ENCODE measurements at places on chromosomes 2 and 18.

- DNase-seq = no peak
Measured at GRCh38 chr2:198309673-198310280, 505.4 kb downstream of the PLCL1 start.

GRCh38 chr2:37916512-37917082 is 8.5 kb upstream of the RMDN2 start:
- peak; percentile 83 for DNase-seq

- DNase-seq = peak; percentile 20
Measured at GRCh38 chr2:68317971-68318913, 1.5 kb downstream of the CNRIP1 start.

GRCh38 chr2:53559302-53559966 is 208.2 kb upstream of the CHAC2 start:
- DNase-seq = no peak

DNA sequence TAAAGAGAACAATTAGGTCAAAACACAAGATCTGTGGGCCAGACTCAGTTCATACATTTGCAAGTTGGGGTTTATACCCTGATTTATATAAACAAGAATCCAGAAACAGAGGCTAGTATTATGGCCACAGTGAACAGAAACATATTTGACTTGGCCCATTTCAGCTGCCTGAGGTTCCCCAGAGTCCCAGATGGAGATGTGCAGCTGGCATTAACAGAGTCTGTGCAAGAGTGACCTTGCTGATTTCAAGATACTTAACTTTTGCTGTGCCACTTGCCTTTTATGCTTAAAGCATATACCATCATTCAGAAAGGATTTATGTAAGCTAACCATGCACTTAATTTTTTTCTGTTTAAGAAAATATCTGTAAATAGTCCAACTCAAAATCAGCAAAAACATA is 636.3 kb downstream of the TRIB2 start:
- no peak for DNase-seq

DNA sequence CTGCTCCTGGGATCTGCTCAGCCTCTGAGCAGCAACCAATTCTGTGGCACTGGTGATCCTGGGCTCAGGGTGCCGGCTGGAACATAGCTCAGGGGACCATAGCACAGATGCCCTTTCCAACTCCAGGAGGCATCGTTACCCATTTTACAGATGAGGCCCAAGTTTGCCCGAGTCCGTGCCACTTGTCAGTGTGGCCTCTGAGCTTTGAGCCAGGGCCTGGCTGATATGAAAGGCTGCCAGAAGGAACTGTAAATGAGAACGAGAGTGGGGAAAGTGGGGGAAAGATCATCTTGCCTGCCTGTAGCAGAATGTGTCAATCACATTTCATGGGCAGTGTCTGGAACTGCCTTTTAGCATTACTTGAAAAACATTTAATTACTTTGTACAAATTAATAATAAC is 23.3 kb upstream of the FOSL2 start:
- DNase-seq = peak; percentile 20

DNA sequence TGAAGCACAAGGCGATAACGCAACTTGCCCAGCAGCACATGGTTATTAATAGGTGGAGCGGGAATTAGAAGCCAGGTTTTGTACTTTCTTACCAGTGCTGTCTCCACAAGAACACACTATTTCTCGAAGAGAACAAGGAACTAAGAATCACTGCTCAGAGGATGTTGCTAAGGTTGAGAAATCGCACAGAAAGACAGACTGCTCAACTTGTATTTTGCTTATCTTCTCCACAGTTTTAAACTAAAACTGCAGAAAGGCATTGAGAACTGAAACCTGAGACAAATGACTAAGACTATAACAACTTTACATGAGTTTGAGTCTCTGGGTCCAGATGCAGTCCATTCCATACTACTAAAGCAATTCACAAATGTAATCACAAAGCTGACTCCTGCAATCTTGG is 6.2 kb downstream of the PRKD3 start:
- DNase-seq = no peak

DNA sequence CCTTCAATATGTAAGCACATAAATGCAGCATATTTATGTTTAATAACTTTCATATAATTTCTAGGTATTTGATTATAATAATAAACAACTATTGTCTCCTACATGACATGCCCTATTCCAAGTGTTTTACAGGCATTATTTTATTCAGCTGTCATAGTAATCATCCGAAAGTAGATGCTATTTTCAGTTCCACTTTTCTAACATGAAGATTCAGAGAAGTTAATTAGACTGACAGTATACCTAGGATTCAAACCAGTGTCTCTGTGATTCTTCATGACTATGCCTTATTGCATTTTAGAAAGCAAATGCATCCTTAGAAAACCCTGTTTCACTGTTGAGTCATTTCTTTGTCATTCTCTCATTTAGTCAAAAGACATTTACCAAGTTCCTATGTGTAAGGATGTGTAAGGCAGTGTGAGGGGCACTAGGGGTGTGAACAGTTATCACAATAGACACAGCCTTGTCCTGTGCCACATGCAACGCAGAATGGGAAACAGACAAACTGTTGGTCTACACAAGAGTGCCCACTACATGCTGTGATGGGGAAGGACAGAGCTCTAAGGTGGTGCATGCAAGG is 79.8 kb downstream of the DTNA start:
- DNase-seq = no peak

DNA sequence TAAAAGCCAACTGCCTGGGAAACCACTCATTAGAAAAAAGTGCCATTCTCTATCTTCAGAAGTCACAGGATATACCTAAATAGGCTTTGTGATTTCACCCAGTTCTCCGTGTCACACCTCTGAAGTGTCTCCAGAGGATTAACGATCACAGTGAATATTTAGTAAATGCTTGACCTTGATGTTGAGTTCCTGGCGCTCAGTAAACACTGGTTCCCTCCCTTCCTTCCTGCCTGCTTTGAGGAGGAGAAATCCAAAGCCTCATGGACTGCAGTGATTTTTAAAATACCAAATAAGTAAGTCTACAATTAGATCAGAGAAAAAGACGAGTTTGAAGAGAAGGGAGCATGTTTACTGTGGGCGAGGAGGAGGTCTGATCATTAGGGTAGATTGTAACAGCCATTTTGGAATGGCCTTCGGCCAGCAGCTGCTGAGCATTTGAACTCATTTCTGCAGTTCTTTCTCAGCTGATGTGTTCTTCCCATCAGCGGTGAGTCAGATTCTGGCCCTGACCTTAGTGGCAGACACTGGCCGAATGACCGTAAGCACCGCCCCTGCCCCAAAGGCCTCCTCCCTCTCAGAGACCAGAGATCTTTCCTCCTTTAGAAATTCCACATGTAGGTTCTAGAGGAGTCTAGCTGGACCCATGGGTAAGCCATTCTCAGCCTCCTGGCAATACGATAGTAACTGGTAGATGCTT is 62.1 kb upstream of the SLC16A14 start:
- DNase-seq = peak; percentile 72

DNA sequence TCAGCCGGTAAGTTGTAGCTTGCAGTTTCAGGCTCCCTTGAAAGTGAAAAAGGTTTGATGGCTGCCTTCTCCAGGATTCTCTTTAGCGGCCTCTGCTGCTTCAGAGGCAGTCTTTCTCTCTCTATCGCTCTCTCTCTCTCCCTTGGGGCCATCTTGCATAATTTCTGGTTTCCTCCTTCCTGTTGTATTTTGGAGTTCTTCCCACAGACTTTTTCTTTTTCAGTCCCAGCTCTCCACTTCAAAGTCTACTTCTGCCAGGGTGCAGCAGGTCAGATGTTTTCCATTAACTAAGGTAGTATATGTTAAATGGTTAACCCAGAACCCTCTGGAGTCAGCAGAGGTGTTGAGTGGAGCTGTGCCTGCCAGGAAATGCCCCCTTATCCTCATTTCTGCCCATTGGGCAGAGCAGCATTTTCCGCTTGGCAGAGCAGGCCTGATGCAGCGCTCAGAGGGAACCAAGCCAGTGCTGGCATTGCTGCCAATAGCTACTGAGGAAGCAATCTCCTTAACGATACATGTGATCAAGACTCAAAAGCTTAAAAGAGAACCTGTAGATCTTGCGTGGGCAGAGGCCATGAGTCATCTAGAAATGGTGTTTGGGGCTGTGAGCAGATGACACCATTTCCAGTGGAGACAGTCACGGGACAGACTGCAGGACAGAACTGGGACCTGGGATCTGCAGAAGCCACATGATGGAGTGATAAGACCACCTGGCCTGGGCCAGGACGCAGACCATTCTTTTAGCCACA is 20.8 kb downstream of the DBI start:
- peak; percentile 88 for DNase-seq

DNA sequence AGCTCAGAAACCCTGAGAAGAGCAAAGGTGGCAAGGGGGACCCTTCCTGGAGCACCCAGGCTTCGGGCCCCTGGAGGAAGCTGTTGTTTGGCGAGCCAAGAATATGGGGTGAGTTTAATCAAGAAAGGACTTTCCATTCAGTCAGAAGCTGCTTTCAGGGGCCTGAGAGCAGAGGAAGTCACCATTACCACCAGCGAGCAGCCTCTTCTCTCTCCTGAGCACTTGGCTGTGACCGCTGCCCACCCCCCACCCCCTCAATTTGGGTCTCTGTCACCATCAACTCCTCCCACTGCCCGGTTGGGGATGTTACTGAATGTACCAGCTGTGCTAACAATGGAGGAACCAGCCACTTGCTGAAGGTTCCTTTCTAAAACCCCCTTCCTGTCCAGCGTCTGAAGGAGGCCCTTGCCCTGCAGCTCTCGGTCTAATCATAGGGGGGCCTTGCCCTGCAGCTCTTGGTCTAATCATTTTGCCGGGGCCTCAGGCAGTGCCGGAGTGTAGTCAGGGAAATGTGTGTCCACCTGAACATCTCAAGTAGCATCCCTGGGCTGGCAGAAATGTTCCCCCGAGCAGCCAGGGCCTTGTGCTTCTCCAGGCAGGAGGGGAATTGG is 943 bp downstream of the INPP5D start:
- DNase-seq = no peak

DNA sequence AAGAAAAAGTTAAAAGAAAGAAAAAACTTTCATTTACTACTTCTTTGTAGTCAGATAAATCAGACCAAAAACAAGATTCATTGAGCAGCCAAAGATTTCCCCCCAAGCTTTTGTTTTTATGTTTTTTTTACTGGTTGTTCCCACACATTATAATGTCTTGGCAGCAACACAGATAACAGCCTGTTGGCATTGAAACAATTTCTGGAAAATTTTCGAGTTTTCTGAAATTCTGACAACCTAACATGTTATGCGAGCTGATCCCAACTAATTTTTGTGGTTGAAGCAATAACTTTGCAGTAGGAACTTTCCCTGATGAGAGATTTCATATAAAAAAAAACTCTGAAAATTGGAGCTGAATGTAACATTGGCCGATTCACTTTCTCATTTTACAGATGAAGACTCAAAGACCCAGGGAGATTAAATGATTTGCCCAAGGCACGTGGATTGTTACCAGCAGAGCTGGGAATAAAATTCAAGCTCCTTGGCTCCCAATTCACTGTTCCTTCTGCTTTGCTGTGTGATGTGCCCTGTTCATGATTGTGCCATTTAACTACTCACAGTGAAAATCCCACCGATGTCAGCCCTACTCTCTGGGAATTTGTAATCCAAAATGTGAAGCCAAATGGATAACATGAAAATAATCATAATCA is 167.5 kb downstream of the GRB14 start:
- DNase-seq = no peak

DNA sequence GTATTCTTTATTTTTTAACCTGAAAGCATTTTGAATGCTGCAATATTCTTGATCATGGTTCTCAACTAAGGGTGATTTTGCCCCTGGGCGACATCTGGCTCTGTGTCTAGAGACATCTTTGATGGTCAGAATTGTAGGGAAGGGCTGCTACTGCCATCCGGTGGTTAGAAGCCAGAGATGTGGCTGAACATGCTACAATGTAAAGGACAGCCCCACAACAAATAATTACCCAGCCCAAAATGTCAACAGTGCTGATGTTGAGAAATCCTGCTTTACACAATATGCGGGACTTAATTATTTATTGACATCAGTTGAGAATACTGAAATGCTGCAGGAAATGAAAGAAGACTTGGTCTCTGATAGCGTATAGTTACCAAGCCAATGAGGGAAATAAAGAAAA is 37.5 kb upstream of the SERPINB2 start:
- no peak for DNase-seq

DNA sequence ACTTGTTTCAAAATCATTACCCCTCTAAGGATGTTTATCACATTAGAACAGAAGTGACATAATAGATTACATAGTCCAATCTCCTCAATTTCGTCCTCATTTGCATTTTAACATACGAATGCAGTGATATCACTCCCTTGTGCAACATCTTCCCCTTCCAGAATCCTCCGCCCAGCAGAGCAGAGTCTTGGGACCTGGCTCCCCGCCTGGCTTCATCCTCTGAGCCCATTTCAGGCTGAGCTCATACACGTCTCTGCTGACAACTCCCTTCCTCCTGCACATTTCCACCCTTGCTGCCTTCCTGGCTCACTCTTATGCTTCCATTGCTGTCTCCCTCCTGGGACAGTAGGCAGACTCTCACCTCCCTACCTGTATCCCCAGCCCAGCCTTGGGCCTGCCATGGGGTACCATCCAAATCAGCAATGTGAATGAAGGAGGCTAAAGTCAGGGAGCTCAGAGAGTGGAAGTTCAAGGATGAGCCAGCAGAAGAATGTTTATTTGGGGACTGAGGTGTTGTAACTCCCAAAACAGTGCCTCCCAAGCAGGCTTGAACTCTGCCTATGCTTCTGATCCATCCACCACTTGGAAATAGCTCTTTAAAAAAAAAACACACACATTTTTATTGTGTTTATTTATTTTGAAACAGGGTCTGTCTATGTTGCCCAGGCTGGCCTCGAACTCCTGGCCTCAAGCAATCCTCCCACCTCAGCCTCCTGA is 165.2 kb downstream of the TMEM200C start:
- peak; percentile 82 for DNase-seq

- no peak for DNase-seq
Measured at GRCh38 chr18:3454365-3455089, 4.6 kb downstream of the TGIF1 start.

GRCh38 chr18:78860117-78860516 is 119.5 kb upstream of the SALL3 start:
- no peak for DNase-seq

DNA sequence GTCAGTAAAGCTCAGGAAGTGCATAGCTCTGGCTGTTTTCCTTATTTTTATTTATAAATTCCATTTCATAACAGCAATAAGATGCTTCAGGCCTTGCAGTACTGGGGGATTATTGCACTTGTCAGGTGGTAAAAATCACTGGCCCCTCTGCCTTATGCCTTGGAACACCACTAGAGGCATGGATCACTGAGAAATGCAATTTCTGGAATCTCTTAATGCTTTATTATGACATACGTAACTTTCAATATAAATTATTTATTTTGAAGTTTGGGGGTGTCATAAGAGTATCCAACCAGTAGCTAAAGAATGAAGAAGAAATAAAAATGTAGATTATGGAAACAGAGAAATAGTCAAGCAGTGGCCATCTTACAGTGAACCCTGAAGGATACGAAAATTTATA is 183.1 kb downstream of the FIGN start:
- DNase-seq = no peak

DNA sequence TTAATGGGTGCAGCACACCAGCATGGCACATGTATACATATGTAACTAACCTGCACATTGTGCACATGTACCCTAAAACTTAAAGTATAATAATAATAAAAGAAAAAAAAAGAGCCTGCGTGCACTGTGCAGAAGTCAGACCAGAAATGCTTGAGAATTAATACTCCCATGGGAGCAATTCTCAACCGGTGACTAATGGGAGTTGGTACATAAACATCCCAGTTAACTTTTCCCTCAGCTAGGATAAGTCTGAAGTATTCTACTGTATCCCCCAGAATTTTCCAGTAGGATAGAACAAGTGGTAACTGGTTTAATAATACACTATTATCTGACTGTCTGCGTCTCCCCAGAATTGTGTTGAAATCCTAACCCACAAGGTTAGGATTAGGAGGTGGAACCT is 113.6 kb upstream of the COL5A2 start:
- no peak for DNase-seq
